NCI-H146 (cell line): ENCODE measurements at places on chromosomes 11 and 22.
A peak's percentile ranks its signal among the peaks of the same experiment; 100 is the strongest.

GRCh38 chr11:104033561-104033960 is 2.9 kb upstream of the DDI1 start:
- no peak for DNase-seq

GRCh38 chr11:70568035-70568813 is 169.9 kb downstream of the CTTN start:
- no peak for DNase-seq

DNA sequence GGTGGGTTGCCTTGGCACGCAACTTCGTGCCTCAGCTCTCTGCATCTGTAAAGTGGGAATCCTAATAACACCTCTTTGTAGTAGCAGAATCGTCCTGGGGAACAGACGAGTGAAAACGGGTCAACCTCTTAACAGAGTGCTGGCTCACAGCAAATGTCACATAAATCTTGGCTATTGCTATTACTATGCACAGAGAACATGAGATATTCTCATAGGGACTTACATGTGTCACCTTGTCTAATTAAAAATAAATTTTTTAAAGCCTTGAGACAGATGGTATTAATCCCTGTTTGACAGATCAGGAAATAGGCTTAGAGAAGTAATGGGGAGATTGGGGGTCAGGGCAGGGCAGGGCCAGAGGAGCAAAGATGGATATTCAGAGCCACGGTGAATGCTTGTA is 44.3 kb upstream of the IGSF9B start:
- DNase-seq, result no peak

- DNase-seq, result no peak
Measured at GRCh38 chr22:37560608-37561211, 430 bp downstream of the CDC42EP1 start.

GRCh38 chr22:19287076-19287707 is 4.3 kb downstream of the CLTCL1 start:
- peak; percentile 76 for DNase-seq

GRCh38 chr22:26325641-26326040 is 103.4 kb upstream of the ASPHD2 start:
- no peak for DNase-seq

GRCh38 chr11:1890856-1891830 is 552 bp downstream of the PRR33 start:
- DNase-seq, result no peak

GRCh38 chr11:121067453-121067852 is 33.6 kb upstream of the TECTA start:
- peak; percentile 75 for DNase-seq

GRCh38 chr11:92739041-92739440 is 230.4 kb upstream of the MTNR1B start:
- no peak for DNase-seq

DNA sequence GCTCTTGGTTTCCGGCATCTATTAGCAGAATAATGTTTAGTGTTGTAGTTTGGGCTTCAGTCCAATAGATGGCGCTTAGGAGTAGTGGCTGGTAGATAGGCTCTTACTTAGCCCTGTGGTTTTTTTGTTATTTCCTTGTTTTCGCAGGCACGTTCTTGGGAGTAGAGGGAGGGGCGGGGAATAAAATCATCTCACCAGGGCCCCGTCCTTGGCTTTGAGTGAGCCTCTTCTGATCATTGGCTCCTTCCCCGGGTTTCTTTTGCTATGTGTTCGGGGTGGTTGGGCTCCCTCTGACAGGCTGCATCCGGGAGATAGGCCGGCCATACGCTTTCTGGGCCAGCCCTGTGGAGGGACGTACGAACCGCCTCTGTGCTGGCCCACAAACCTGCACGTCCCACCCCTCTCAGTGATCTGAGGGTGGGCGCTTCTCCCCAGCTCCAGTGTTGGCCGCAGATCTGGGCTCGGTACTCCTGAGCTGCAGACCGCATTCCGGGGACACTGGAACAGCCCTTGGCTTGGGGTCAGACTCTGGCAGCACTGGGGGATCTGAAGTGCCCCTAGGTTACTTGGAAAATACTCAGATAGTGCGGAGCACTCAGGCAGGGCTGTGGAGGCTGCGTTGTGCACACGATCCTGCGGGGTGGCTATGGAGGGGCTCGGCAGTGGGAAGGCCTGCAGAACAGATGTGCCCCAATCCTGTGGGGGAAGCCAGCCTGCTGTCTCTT is 217.0 kb downstream of the DYNC2H1 start:
- DNase-seq, result peak; percentile 67

- DNase-seq, result no peak
Measured at GRCh38 chr11:45413156-45413858, 127.2 kb upstream of the SYT13 start.

DNA sequence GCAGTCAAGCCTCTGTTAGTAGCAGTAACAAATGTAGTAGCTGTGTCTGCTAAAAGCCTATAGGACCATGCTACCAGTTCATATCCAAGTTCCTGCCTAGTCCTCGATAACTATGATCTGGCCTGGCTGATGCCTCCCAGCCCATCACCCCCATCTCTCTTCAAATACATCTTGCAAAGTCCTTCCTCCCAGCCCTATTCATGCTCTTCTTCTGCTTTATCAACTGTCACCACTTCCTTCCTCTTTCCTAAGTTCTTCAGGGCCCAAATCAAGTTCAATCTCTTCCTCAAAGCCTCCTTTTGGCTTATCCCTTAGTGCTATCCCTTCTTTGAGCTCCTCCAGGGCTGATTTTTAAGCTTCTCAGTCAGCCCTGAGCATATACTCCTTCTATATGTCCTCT is 150.9 kb upstream of the THY1 start:
- no peak for DNase-seq

DNA sequence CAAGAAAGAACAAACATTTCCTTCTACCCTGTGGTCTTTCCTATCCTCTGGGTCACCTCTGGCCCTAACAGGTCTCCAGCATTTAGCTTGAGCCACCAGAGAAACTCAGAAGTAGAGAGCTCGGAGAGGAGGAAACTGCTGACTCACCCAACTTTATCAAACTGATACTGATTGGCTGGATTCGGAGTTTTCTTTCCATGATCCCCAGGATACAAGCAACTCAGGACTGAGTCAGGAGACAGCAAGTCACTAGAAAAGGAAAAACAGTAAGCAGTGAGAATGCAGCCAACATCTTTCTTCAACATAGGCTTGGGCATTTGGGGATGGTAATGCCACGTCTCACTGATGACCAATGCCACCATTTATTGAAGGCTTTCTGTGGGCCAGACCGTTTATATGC is 32.7 kb downstream of the THOC5 start:
- DNase-seq, result no peak

DNA sequence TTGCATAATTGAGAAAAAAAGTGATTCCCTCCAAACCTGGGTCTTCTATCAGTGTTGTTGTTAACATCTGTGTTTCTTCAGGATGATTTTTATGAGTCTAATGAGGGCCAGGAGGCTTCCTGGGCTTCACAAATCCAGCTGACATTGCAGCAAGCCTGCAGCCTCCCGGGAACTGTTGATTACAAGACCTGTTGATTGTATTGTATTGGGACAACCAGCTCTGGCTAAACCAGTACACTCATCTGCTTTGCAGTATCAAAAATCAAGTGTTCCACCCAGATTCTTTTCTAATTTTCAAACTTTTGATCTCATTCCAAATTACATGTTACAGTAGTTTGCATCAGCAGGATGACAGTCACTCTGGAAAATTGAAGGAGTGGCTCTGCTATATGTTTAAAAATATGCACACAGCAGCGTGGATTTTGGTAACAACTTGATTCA is 16.1 kb upstream of the PRSS23 start:
- DNase-seq, result no peak

GRCh38 chr11:17506314-17506713 is 29.7 kb upstream of the ABCC8 start:
- DNase-seq, result no peak

- DNase-seq, result peak; percentile 86
Measured at GRCh38 chr11:132142554-132142953, 772.1 kb downstream of the NTM start.

GRCh38 chr22:44671742-44672141 is 30.3 kb upstream of the PRR5 start:
- no peak for DNase-seq

DNA sequence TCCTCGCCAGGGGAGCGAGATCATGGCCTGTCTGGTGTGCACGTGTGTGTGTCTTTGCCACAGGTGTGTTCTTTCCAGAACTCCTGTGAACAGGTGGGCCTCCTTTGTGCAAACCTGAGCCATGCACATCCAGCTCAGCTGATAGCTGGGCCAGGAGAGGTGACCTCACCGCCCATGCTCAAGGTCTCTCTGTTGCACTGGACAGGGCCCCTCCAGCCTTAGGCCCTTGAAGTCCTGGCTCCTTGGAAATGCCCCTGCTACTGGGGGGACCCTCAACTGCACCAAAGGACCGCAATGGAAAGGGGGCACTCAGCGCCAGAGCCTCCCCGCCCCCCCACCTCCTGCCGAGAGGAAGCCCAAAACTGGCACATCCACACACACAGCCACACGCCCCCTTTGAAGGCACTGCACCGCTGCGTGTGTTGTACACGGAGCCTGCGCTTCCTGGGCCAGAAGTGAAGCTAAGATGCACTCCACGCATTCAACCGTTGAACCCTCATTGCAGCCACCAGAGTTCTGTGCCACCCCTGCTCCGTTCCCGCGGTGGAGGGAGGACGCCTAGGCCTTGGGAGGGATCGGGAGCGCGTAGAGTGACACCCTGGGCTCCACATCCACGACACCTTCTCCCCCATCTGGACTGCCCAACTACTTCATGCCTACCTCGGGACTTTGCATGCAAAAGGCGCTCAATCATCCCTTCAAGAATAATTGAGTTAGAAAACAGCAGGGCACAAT is 16.4 kb upstream of the IL2RB start:
- DNase-seq, result no peak

GRCh38 chr22:50074056-50074455 is 11.2 kb downstream of the MLC1 start:
- DNase-seq, result no peak

GRCh38 chr22:16960884-16961249 is 47.2 kb downstream of the GAB4 start:
- DNase-seq, result no peak

- no peak for DNase-seq
Measured at GRCh38 chr11:124872741-124873140, 7.5 kb downstream of the ROBO3 start.

- DNase-seq, result no peak
Measured at GRCh38 chr22:49642331-49642730, 185.3 kb downstream of the BRD1 start.

- DNase-seq, result no peak
Measured at GRCh38 chr11:55324500-55324899, 18.5 kb upstream of the OR4A16 start.

DNA sequence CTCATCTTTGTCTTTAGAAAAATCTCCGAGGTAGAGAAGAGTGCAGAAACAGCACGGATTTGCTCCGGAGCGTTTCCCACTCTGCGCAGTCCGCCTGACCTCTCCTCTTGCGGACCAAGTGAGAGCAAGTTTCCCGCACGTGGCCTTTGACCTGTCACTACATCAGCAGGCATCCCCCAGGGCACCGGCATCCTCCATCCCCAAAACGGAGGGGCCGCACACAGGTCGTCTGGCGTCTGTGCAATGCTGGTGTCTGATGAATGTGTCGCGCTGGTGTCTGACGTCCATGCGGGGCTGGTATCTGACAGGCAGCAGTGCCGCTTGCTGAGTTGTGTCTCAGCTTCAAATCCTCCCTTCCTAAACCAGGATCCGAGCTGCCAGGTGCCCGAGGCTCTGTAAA is 739 bp upstream of the MRGPRE start:
- no peak for DNase-seq

- no peak for DNase-seq
Measured at GRCh38 chr11:87966694-87967093, 208.5 kb downstream of the RAB38 start.

DNA sequence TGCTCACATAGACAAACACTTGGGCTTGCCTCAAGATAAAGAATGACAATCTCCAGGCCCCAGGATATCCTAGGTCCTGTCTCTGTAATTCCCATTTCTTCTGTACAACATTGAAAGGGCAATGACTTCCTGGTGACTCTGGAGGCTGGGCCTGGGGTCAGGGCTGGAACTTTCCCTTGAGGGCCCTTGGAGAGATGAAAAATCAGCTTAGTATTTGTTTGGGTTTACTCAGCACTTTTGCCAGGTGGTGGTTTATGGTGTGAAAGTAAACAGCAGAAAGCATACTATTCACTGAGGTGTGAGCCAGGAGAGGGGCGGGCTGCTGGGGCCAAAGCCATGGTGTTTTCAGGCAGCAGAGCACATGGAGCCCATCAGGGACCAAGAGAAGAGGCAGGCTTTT is 214.7 kb upstream of the NARS2 start:
- peak; percentile 43 for DNase-seq

DNA sequence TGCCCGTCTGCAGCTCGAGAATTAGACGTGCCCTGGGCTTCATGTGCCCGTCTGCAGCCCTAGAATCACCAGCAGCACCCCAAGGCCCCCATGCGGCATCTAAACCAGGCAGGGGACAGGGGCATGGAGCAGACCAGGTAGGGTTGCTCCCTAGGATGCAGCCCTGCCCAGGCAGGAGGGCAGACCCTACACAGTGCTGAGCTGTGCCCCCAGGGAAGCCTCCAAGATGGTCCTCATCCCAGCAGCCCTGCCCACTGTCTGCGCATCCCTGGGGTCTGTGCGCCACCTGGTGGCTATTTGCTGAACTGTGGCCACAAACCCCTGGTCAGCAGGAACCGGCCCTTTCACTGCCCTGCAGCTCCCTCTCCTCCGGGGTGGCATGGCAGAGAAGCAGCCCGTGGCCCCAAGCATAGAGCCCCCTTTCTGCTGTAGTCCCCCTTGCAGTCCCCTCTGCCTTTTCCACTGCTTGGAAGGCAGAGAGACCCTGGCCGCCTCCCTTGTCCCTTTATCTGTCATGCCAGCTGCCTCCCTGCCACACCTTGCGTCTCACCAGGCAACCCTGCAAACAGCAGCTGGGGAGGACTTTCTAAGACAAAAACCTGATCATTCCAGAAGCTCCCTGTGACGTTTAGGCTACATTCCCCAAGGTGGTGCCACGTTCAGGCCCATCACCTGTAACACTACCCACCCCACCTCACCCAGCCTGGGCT is 86.6 kb downstream of the KCNQ1 start:
- peak; percentile 55 for DNase-seq

GRCh38 chr22:28204382-28204781 is 285.3 kb upstream of the PITPNB start:
- DNase-seq, result no peak

- DNase-seq, result no peak
Measured at GRCh38 chr11:7467652-7468051, 17.7 kb upstream of the OLFML1 start.

DNA sequence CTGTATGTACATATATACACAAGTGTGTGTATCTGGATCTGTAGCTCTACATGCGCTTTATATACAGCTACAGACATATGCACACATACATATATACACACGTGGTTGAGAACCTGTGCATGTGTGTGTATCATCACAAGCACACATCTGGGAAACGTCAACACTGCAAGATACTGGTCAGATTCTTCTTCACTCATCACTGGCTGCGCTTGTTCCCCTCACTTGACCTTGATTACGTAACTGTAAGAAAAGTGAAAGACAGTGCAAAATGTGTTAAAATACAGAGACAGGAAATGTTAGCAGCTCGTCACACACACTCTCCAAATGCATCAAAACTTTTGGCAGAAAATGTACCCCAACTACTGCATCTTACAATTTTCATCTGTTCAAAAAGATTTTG is 51.9 kb upstream of the MN1 start:
- DNase-seq, result no peak
